ENCODE measurements at places on chromosomes 1 and 21.

DNA sequence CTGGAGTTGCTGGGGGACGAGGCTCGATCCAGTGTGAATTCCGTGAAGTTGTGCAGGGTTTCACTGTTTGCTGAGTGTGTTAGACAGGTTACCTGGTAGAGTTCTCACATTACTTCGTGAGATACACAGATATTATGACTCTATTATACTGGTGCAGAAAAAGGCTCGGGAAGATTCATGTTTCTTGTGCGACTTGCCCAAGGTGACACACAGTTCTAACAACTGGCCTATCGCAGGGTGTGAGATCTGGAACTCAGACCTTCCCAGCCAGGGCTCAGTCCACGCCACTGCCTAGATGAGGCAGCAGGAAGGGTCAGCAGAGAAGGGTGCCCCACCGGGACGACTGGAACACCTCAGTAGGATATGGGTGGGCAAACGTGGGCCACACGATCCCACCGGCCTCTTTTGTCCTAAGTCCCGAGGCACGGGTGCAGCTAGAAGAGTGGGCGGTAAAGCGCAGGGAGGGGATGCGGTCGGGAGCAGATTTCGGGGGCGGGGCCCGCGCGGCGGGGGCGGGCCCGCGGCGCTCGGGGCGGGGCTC, 296 bp upstream of the RNPEP start:
- no peak for DNase-seq

DNA sequence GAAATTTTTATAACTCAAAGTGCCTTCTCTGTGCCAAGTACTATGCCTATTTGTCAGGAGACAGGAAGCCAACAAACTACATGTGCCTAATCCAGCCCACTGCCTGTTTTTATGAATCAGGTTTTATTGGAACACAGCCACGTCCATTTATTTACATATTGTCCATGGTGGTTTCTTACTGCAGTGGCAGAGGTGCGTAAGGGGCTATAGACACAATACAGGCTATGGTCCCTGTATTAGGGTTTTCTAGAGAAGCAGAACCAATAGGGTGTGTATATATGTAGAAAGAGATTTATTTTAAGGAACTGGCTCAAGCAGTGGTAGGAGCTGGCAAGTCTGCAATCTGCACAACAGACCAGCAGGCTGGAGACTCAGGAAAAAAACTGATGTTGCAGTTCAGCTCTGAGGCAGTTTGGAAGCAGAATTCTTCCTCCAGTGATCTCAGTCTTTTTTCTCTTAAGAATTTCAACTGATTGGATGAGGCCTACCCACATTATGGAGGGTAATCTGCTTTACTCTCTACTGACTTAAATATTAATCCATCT, 15.4 kb downstream of the PPIE start:
- DNase-seq: no peak

- no peak for DNase-seq
Measured at GRCh38 chr1:103266036-103266435, 157.7 kb upstream of the COL11A1 start.

DNA sequence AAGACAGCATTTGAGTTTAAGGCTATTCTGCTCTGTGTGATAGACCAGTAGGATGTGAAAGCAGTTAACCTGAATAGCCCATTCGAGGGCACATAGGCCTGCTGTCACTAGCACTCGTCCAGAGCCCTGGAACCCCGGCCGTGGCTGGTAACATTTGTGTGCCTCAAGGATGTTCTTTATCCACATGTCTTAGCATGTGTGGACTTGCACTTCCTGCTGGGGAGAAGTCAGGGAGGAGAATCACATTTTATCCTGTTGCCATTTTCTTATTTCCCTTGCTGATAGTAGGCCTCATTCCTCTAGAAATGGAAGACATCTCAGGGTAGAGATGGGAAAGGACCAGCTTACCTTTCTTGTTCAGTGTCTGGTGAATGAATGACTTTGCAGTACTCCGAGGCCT, 54.7 kb downstream of the VPS13D start:
- DNase-seq: no peak

DNA sequence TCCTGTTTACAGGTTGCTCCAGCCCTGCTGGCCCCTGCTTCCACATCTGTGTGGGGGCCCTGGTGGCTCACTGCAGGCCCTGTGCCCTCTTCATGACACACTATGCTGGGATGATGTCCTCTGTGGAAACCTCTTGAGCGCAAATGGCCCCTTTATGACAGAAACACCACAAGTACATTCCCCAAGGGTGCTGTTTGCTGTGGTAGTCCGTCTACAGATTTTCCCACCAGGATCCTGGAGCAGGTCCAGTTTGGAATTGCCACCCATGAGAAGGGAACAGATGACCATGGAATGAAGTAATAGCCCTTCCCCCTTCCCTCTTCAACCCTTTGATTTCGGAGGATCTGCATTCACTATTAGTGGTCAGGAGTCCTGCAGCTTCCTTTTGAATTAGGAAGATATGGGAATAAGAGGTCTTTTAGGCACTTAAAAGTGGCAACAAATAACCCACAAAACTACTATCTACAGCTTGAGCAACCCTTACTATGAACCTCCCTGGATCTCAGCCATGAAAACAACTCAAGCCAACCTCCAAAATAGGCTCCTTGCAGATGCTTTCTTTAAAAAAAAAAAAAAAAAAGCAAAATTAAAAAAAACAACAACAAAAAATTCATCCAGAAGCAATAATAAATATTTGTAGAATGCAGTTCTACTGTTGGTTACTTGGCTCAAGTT, 121.9 kb upstream of the TSPAN2 start:
- DNase-seq: no peak

DNA sequence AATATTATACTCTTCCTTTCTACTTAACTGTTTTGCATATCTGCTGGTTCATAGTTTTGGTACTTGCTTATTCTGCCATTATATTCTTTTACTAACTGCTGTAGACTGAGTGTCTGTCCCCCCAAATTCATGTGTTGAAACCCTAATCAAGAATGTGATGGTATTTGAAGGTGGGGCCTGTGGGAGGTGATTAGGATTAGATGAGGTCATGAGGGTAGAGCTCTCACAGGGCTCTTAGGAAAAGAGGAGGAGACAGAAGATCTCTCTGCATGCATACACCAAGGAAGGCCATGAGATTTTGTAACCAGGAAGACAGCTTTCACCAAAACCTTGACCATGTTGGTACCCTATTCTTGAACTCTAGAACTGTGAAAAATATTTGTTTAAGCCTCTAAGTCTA, 354.1 kb upstream of the B3GALT2 start:
- DNase-seq: no peak

DNA sequence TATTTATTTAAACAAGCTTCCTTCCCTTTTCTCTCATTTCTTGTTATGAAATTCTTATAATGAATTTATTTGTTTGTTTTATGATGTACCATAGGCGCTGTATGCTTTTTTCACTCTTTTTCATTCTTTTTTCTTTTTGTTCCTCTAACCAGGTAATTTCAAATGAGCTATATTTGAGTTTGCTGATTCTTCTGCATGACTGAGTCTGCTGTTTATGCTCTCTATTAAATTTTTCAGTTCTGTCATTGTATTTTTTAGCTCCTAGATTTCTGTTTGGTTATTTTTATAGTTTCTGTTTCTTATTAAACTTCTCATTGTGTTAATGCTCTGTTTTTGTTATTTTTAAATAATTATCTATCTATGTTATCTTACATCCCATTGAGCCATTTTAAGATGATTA, 232.4 kb downstream of the LHX8 start:
- DNase-seq: no peak

DNA sequence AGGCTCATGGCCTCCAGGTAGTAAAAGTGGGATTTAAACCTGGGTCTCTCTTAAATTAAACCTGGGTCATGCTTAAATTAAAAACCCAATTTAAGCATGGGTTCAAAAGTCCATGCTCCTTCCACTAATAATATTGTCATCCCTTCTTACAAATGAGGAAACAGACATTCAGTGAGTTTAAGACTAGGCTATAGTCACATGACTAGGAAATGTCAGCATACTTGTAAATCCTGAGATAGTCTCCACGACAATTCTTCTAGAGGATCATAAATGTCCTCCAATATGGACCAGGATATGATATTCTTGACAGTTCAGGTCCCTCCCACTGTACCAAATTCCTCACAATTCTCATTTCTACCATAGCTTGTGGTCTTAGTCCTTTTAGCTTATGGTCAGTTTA, 10.5 kb upstream of the IGFN1 start:
- DNase-seq: no peak

DNA sequence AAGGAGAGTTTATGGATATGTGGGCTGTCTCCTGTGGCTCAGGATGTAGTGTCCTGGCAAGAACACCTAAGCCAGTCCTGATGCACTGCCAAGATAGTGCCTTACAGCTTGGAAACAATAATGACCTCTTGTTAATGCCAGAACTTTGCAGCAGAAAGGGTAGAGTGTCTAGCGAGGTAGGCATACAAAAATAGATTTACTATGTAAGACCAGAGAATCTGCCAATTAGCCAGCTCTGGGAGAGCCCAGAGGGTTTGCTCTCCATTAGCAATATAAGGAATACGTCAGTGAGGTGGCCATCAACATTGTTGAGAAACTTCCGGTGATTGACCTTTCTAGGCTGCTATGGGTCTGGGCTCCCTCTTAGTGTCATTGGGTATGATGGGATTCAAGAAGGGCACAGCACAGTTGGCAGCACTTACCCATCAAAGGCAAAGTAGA, 178.5 kb upstream of the GALNT2 start:
- no peak for DNase-seq

GRCh38 chr1:204834752-204835151, 35.9 kb upstream of the NFASC start:
- no peak for DNase-seq

DNA sequence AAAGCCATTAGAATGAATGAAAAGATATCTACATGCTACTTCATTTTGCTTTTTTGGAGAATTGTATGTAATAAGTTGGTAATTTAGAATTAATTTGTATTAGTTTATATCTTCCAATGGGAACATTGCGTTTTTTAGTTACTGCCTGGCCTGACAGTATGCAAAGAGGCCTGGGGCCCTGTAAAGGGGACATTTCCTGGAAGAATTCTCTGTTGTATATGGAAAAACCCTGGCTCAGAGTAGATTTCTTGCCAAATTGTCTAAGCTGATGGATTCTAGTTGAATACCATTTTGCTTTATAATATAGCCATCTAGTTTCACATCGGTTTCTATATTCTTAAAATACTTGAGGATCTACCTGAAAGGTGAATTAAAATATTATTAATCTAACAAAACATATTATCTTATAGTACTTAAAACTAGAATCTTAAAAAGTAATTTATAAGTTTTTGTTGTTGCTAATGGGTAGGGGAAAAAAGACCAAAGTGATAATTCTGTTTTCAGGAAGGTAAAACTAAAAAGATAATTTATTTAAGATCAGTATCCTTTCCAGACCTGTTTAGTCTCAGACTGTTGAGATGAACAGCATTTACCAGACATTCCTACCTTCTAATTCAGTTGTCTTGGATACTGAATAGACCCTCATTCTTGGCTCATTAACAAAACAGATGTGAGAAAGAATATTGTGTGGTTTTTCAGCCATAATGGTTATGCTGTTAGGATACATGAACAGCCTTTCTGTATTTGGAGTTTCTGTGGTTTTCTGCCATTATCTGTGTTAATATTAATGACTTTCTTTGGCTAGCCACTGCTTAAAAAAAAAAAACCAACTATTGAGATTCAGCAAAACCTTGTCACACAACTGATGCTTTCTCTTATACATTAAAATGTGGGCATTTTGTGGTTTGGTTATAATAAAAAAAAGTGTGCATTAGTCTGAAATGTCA, 4.8 kb downstream of the AGO3 start:
- DNase-seq: no peak

GRCh38 chr1:230853731-230854130, 14.6 kb downstream of the C1orf198 start:
- DNase-seq: no peak

Data from neuronal stem cell (in vitro differentiated cells).